Activated CD8-positive, alpha-beta memory T cell treated with anti-CD3 and anti-CD28 coated beads, Interleukin-2, amount 10 ng/mL, durations not matched to agents 7 days and 5 days (primary cell): ENCODE measurements at places on chromosomes 12 and 14. TPM values are rescaled to one million over a fixed set of nuclear protein-coding genes. Genes with fewer than 3 reads are reported as not detected.
A peak's percentile ranks its signal among the peaks of the same experiment; 100 is the strongest.

DNA sequence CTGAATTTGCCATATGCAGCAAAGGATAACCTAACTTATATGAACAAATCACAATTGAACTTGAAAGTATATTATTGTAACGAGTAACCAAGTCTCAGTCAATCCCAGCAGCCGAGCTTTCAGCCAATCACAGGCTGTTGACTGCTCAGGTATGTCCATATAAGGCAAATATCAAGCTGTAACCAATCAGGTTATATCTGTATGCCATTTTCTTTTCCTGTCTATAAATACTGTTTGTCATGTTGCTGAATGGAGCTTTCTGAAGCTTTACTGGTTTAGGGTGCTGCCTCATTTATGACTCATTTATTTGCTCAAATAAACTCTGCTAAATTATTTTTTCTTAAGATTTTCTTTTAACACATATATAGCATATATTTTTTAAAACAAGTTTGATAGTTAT is 1059.5 kb downstream of the GALC start:
- H3K27ac ChIP-seq = no peak overlapping the region
- H3K27me3 ChIP-seq = no peaks in the 10 kb centered on the region

- peak overlapping the region; percentile 95 for H3K27ac ChIP-seq
- H3K4me3 ChIP-seq = peak overlapping the region; percentile 78
- H3K36me3 ChIP-seq = peaks cover 21% of the 10 kb centered on the region
- H3K27me3 ChIP-seq = no peaks in the 10 kb centered on the region
- H3K4me1 ChIP-seq = peaks cover 54% of the 10 kb centered on the region
- no peak for DNase-seq
Observed at GRCh38 chr12:9796971-9797370, 30.3 kb upstream of the KLRF1 start.

DNA sequence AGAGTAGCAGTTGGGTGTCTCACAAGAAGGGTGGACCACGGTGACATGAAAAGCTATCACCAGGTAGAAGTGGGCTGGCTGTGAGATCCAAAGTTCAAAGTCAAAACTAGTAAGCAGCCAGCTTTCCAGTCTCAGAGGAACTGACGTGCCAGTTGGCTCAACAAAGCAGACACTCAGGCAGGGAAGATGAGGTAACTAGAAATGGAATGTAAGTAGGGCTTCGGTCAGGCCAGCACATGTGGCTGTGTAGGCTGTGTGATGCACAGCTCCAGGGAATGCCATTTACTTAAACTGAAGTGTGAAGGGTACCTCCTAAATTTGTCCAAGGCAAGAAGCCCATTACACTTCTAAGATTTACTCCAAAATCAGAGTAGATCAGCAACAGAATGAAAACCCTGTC is 43.6 kb downstream of the PTPRR start:
- no peaks in the 10 kb centered on the region for H3K27me3 ChIP-seq
- H3K36me3 ChIP-seq = no peaks in the 10 kb centered on the region
- H3K4me3 ChIP-seq = no peak overlapping the region
- no peak overlapping the region for H3K27ac ChIP-seq
- no peaks in the 10 kb centered on the region for H3K4me1 ChIP-seq

GRCh38 chr12:10142976-10143589 is 13.1 kb upstream of the CLEC7A start:
- no peak overlapping the region for H3K27ac ChIP-seq
- no peak for DNase-seq
- peaks cover 30% of the 10 kb centered on the region for H3K27me3 ChIP-seq
- no peak overlapping the region for H3K4me3 ChIP-seq
- H3K36me3 ChIP-seq = peaks cover 3% of the 10 kb centered on the region
- peaks cover 5% of the 10 kb centered on the region for H3K4me1 ChIP-seq

FOXN4 gene
- total RNA-seq = not detected

DNA sequence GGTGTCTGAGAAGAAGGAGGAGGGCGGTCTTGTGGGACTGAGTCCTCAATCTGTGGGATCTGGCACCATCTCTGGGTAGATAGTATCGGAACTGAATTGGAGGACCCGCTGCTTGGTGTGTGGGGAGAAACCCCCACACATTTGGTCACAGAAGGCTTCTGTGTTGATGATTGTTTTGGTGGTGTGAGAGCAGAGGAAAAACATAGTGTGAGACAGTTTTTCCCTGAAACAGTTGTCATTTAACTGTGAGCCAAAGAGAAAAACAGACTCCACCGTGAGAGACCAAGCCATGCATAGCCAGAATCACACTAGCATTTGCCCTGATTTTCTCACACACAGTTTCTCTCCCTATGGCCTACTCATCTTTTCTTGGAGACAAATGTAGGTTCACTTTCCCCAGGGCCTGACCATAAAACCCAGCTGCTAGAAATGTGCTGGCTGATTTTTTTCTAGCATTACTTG is 91.4 kb upstream of the FLRT2 start:
- no peak for DNase-seq
- H3K27me3 ChIP-seq = no peaks in the 10 kb centered on the region
- H3K4me1 ChIP-seq = no peaks in the 10 kb centered on the region

DNA sequence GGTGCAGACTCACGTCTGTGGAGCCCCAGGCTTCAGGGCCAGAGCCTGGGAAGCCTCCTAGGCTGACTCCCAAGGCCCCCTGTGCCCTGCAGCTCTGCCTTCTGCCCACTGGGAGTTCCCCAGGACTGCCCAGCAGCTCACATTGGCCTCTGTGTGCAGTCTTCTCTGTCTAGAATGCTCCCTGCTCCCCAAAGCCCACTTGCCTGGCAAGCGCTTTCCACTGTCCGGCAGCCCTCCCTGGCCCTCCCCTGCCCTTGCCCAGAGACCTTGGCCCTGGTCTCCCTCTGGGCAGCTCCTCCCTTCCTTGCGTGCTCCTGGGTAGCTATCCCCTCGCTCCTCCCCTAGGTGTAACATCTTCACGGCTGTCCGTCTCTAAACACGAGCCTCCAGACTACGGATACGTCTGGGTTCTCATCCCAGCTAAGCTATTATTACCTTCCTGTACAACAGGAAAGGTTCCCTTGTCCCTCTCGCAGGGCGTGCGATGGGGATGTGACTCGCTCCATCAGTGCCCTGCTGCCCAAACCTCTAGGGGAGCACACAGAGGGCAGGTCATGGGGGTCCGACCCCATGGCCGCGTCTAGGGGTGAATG is 325.5 kb upstream of the RTL1 start:
- H3K27ac ChIP-seq = no peak overlapping the region
- DNase-seq = peak; percentile 30
- H3K27me3 ChIP-seq = no peaks in the 10 kb centered on the region
- H3K36me3 ChIP-seq = no peaks in the 10 kb centered on the region
- H3K4me3 ChIP-seq = no peak overlapping the region

TCL1B gene
- total RNA-seq = not detected
